ENCODE measurements at places on chromosomes 2 and 18. TPM values are rescaled to one million over a fixed set of nuclear protein-coding genes. Genes with fewer than 3 reads are reported as not detected.

EVA1A gene
- 3.2 TPM for total RNA-seq

DCDC2C gene
- not detected for total RNA-seq

COL3A1 gene
- 0.76 TPM for total RNA-seq

CIDEA gene
- 0.23 TPM for total RNA-seq

TRABD2A gene
- total RNA-seq: 7.5 TPM

SERPINB12 gene
- total RNA-seq: not detected

LPIN1 gene
- total RNA-seq: 12.2 TPM

SP140L gene
- total RNA-seq: 2.7 TPM

Measured in WTC11 (cell line).